Colonic mucosa (tissue), 4 donors: ENCODE measurements at places on chromosomes 6 and 20. TPM values are rescaled to one million over a fixed set of nuclear protein-coding genes. Genes with fewer than 3 reads are reported as not detected.

DNA sequence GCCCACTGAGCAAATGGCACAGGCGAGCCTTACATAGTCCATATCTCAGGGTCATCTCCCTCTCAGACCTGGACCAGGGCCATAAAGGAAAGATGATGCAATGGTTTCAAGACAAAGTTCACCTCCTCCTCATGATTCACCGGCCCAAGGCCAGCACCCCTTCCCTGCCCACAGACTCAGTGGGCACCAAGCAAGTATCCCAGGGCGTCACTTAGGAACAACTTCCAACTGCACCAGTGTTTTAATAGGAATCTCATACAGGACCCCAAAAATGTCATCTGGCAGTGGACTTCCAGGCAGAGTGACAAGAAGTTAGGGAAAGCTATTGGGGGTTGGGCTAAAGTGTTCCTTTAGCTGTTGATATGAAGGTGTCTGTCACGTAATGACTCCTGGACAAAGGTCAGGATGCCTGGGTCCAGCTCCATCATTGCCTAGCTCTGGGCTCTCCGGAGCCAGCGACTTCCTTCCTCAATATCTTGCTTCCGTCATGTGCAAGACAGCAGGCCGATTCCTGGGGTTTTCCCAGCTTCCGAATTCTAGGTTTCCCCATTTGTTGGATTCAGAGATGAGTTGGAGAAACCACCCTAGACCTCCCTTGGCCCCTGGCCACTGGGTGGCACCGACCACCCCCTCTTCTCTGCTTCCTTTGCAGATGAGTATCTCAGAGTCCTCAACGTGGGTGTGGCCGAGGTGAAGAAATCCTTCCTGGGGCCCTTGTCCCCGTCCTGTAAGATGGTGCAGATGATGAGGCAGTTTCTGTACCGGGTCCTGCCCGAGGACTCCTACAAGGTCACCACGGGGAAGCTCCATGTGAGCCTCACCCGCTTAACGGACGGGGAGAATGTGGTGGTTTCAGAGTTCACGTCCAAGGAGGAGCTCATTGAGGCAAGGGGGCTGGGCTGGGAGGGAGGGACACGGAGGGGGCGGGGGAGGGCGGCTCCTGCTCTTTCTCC lies 21.1 kb downstream of the PNPLA1 start:
- H3K36me3 ChIP-seq = no peaks in the 10 kb centered on the region
- no peaks in the 10 kb centered on the region for H3K27me3 ChIP-seq
- H3K4me1 ChIP-seq = no peaks in the 10 kb centered on the region
- peak overlapping the region; percentile 27 for H3K27ac ChIP-seq
- DNase-seq = peak; percentile 77

GRCh38 chr6:166153966-166154365 lies 13.7 kb downstream of the TBXT start:
- no peaks in the 10 kb centered on the region for H3K4me1 ChIP-seq
- no peaks in the 10 kb centered on the region for H3K36me3 ChIP-seq
- no peak overlapping the region for H3K4me3 ChIP-seq
- H3K27me3 ChIP-seq = no peaks in the 10 kb centered on the region

DNA sequence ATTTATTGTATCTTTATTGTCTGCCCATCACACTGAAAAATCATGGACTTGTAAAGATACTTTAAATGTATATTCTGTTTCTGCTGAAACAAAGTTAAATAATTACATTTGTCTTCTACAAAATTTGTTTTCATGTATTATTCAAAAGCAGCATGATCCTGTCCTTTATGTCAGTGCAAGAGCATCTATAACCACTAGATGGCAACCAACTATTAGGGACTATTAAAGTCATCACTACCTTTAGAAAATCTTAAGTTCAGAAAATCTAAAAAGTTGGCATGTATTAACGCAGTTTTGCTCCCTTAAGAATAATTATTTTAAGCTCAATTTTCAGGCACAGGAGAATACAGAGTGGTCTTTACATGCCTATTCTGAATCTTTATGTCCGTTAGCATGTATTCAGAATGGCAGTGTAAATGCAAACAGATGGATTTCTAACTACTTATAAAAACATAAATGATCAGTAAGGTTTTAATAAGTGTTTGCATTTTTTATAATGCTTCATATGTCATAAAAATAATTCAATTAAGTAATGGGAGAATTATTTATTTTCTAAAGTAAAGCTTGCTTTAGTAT lies 17.8 kb downstream of the TMEM30A start:
- no peaks in the 10 kb centered on the region for H3K36me3 ChIP-seq
- no peaks in the 10 kb centered on the region for H3K27me3 ChIP-seq
- no peak overlapping the region for H3K27ac ChIP-seq
- no peak for DNase-seq

DNA sequence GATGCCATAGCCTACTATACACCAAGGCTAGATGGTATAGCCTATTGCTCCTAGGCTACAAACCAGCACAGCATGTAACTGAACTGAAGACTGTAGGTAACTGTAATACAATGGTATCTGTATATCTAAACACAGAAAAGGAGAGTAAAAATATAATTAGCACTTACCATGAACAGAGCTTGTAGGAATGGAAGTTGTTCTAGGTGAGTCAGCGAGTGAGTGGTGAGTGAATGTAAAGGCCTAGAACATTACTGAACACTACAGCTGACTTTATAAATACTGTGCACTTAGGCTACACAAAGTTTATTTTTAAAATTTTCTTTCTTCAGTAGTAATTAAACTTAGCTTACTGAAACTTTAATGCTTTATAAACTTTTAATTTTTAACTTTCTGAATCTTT lies 129.5 kb downstream of the BTBD9 start:
- H3K36me3 ChIP-seq = no peaks in the 10 kb centered on the region
- no peak overlapping the region for H3K4me3 ChIP-seq
- no peak for DNase-seq

- no peak for DNase-seq
- H3K27me3 ChIP-seq = no peaks in the 10 kb centered on the region
- no peaks in the 10 kb centered on the region for H3K36me3 ChIP-seq
- no peaks in the 10 kb centered on the region for H3K4me1 ChIP-seq
- H3K4me3 ChIP-seq = no peak overlapping the region
- no peak overlapping the region for H3K27ac ChIP-seq
Observed at GRCh38 chr6:66321017-66321416, 614.0 kb upstream of the EYS start.

DNA sequence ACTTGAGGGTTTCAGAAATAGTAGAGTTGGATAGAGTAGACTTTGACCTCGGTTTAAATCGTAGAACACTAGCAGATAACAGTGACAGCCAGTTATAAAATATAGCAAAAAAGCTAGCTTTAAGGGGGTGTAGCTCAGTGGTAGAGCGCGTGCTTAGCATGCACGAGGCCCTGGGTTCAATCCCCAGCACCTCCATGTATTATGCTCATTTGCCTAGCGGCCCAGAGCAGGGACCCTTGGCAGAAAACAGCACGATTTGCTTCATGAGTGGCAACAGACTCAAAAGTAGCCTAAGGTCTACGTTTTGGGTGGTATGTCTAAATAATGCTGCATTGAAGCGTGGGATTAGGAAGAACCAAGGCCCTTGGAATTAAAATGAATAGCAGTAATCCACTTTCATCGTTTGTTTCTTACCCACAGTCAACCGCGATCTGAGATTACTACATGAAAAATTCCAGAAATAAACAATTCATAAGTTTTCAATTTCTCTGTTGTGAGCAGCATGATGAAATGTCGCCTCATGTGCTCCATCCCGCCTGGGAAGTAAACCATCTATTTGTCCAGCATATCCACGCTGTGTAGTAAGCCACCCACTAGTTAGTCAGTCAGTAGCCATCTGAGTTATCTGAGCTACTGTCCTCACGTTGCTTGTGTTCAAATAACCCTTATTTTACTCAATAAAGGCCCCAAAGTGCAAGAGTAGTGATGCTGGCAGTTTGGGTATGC lies 184.9 kb downstream of the GPX5 start:
- H3K27ac ChIP-seq = no peak overlapping the region
- no peaks in the 10 kb centered on the region for H3K27me3 ChIP-seq
- H3K4me1 ChIP-seq = no peaks in the 10 kb centered on the region
- H3K4me3 ChIP-seq = no peak overlapping the region

- DNase-seq = no peak
- H3K4me1 ChIP-seq = peaks cover 6% of the 10 kb centered on the region
- H3K36me3 ChIP-seq = no peaks in the 10 kb centered on the region
- H3K27me3 ChIP-seq = no peaks in the 10 kb centered on the region
Observed at GRCh38 chr6:29631209-29631810, 1.7 kb downstream of the GABBR1 start.

- no peak for DNase-seq
- no peaks in the 10 kb centered on the region for H3K36me3 ChIP-seq
- H3K4me3 ChIP-seq = no peak overlapping the region
- H3K4me1 ChIP-seq = no peaks in the 10 kb centered on the region
- no peak overlapping the region for H3K27ac ChIP-seq
Observed at GRCh38 chr6:64984948-64985347, 722.1 kb downstream of the EYS start.

GRCh38 chr20:42594011-42594410 lies 595.7 kb downstream of the PTPRT start:
- H3K27me3 ChIP-seq = no peaks in the 10 kb centered on the region
- no peak overlapping the region for H3K27ac ChIP-seq
- DNase-seq = no peak
- no peaks in the 10 kb centered on the region for H3K36me3 ChIP-seq
- no peaks in the 10 kb centered on the region for H3K4me1 ChIP-seq
- no peak overlapping the region for H3K4me3 ChIP-seq

DNA sequence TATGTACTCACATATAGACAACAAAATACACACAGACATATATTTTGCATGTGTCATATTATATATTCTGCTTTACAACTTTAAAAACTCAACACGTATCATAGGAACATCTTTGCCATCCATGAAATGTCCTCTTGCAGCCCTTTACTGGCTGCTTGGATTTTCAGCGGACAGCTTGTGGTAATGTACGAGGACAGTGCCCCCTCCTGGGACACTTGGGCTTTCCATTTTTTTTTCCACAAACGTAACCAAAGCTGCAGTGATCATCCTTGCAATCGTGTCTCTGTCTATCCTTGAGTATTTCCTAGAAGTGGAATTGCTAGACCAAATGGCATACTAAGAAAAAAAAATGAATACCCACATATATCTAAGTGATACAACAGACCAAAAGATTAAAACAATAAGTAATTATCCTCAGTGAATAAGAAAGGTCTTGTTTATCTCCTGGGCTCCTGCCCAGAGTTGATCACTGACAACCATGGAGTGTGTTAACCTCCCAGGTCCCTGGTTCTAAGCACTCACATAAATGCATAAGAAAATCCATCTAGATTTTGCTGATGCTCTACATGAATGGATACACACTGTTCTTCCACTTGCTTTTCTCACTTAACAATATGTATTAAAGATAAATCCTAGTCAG lies 18.1 kb downstream of the BPI start:
- H3K36me3 ChIP-seq = no peaks in the 10 kb centered on the region
- no peak for DNase-seq
- no peak overlapping the region for H3K27ac ChIP-seq
- H3K27me3 ChIP-seq = no peaks in the 10 kb centered on the region
- no peaks in the 10 kb centered on the region for H3K4me1 ChIP-seq
- no peak overlapping the region for H3K4me3 ChIP-seq

PCED1A gene
- 21.7 TPM for total RNA-seq

PLA2G7 gene
- total RNA-seq = 1.2 TPM

EYA4 gene
- total RNA-seq = 0.05 TPM

CYP24A1 gene
- 0.08 TPM for total RNA-seq

MEA1 gene
- total RNA-seq = 43.7 TPM

CTAGE9 gene
- total RNA-seq = not detected

LAMA5 gene
- total RNA-seq = 32.5 TPM

COX4I2 gene
- not detected for total RNA-seq

ABHD12 gene
- 54.2 TPM for total RNA-seq

KIAA0408 gene
- total RNA-seq = 2.7 TPM
